IgD-negative memory B cell (primary cell): ENCODE measurements at places on chromosomes 4 and X. TPM values are rescaled to one million over a fixed set of nuclear protein-coding genes. Genes with fewer than 3 reads are reported as not detected.

FAM90A26 gene
- polyA plus RNA-seq, result not detected

FGD1 gene
- 0.55 TPM for polyA plus RNA-seq

PARM1 gene
- polyA plus RNA-seq, result 37.0 TPM

POF1B gene
- polyA plus RNA-seq, result 3.9 TPM

LRRC66 gene
- 0.08 TPM for polyA plus RNA-seq

CCNA2 gene
- 0.24 TPM for polyA plus RNA-seq

LANCL3 gene
- polyA plus RNA-seq, result 0.19 TPM

NALF2 gene
- not detected for polyA plus RNA-seq

ADAMTS3 gene
- polyA plus RNA-seq, result not detected

ANOS1 gene
- polyA plus RNA-seq, result not detected

NXF2 gene
- polyA plus RNA-seq, result not detected

SYNPO2 gene
- not detected for polyA plus RNA-seq

CLDN22 gene
- polyA plus RNA-seq, result not detected
